NK-92 treated with Interleukin-12 subunit alpha and Interleukin-12 subunit beta, amount 100 ng/mL, for 24 hours (cell line): ENCODE measurements at places on chromosomes 12 and 14.
A peak's percentile ranks its signal among the peaks of the same experiment; 100 is the strongest.

GRCh38 chr12:16198884-16199283 is 78.6 kb downstream of the SLC15A5 start:
- no peak for DNase-seq

GRCh38 chr12:108635997-108636808 is 2.5 kb upstream of the SELPLG start:
- no peak for DNase-seq

DNA sequence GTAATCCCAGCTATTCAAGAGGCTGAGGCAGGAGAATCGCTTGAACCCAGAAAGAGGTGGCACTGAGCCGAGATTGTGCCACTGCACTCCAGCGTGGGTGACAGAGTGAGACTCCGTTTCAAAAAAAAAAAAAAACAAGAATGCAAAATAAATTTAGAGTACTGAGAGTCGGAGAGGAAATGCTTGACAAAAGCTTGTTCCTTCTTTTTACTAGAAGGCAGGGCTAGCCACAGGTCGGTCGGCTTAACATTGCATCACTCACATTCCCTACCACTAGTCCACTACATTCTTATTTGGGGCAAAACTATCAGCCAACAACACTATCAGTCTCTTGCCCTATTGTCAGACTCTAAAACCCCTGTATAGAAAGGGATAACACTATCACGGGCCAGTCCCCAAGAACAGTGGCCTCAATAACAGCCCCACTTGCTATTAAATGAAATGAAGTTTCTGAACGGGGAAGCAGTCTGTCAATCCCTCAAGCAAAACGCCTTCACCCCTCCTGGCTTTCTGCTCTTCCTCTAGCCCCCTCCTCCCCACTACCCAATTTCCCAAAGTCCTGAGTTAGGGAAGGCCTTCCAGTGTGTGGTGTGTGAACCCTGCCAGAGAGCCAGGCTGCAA is 1.0 kb downstream of the RNF41 start:
- no peak for DNase-seq

- peak; percentile 24 for DNase-seq
Measured at GRCh38 chr12:14771651-14772137, 31.6 kb downstream of the WBP11 start.

DNA sequence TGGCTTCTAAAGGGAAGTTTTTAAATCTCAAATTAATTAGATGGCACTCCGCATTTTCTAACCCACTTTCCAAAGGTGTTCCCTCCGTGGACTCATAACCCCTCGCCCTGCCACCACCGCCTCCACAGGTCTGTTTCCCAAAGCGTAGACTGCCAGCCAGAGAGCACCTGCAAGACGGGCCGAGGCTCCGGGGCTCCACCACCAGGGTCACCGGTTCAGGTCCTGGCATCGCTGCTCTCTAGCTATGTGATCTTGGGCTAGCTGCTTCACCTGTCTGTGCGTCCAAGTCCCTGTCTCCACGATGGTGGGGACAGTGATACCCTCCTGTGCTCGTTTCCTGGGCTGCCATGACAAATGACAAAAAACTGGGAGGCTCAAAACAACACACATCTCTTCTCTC is 11.5 kb downstream of the RIMBP2 start:
- no peak for DNase-seq

DNA sequence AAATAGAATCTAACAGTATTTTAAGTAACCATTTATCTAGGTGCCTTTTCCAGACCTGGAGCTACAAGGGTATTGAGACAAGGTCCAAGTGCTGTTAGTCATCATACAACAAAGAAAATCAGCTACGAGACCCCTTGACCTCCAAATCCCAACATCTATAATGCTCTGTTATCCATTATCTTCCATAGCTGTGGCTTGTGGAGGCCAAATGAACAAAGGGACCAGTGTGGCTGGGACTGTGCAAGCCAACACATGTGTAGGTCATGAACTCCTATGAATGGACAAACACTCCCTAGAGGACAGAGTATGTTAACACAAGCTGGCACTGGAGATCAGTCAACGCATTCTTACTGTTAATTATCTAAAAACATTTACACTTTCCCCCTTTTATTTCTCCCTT is 374.5 kb downstream of the EMP1 start:
- DNase-seq = no peak

GRCh38 chr14:61113561-61114225 is 132.6 kb downstream of the SLC38A6 start:
- no peak for DNase-seq

GRCh38 chr12:120702637-120703036 is 7.6 kb upstream of the UNC119B start:
- no peak for DNase-seq

- no peak for DNase-seq
Measured at GRCh38 chr14:18656627-18657026, 55.7 kb downstream of the OR11H12 start.

GRCh38 chr12:69511016-69511415 is 40.8 kb downstream of the FRS2 start:
- no peak for DNase-seq

- no peak for DNase-seq
Measured at GRCh38 chr14:65255029-65255545, 152.8 kb upstream of the MAX start.

DNA sequence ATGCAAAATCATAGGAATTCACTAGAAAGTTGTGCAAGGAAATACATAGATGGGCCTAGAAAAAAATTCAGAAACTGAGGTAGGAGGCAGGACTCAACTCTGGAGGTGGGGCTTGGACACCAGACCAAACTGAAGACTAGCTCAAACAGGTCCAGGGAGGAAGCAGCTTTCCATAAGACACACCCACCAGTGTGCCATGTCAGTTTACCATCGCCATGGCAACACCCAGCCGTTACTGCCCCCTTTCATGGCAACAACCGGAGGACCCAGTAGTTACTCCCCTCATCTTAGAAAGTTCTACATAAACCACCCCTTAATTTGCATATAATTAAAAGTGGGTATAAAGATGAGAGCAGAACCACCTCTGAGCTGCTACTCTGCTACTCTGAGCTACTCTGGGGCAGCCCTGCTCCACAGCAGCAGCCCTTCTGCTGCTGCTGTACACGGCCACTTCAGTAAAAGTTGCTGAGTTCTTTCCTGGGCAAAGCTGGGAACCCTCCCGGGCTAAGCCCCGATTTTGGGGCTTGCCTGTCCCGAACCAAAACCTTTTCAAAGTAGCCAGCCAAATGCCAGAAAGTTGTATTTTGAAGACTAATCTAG is 30.8 kb upstream of the NINJ2 start:
- no peak for DNase-seq

DNA sequence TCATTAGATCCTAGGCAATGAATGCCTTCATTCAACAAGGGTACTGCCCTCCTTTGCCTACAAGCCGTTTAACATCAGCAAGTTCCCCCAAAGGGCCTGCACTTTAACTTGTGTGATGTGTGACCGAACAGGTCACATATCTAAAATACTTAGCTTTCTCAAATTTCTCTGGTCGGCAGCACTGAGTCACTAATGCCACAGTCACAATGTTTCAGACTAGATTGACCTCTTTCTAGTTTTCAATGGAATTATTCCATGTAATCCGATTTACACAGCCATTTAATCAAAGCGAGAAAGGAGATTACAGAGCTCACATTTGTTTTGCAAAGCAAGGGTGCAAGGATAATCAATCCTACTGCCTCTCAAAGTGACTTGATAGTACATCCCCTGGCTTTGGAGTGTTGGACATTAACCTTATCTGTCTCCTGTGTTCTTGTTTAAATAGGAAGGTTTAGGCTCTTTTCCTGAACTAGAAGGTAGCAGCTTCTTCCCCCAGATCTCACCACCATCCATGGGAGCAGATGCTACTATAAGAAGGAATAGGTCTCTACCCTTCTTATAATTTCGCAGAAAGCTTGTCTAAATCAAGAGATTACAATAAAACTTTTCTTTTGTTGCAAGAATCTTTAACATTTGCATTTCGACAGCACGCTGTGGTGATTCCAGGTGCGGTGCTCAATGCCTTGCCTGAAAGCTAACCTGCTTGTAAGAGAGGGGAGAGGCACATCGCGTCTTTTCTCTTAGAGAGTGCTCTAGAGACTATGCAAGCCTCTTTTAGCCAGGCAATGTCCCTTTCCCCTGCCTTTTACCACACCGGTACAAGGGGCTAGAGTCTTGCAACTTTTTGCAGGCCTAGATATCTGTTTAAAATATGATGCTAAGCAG is 1.8 kb downstream of the KITLG start:
- DNase-seq = no peak

- no peak for DNase-seq
Measured at GRCh38 chr14:32524609-32525375, 195.7 kb downstream of the AKAP6 start.

GRCh38 chr12:123106640-123107359 is 44.1 kb downstream of the PITPNM2 start:
- peak; percentile 71 for DNase-seq

GRCh38 chr14:23076785-23077408 is 18.0 kb downstream of the ACIN1 start:
- DNase-seq = no peak

DNA sequence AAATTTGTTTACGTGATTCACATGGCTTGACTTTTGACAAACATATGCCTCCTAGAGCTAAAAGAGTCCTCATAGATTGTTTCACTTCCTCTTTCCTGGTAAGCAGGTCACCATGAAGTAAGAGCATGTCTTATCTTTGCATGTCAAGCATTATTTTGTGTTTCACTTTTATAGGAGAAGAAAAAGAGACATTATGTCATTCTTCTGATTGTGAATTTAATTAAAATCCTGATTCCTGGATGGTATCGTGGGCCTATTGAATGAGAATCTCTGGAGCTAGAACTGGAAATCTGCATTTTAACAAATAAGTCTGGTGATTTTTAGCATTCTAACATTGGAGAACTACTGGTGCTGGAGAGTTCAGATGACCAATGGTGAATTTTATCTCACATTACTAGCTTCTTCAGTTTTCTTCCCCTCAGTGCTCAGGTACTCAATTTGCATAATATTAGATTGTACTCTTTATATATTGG is 218.6 kb upstream of the ATP2B1 start:
- no peak for DNase-seq

DNA sequence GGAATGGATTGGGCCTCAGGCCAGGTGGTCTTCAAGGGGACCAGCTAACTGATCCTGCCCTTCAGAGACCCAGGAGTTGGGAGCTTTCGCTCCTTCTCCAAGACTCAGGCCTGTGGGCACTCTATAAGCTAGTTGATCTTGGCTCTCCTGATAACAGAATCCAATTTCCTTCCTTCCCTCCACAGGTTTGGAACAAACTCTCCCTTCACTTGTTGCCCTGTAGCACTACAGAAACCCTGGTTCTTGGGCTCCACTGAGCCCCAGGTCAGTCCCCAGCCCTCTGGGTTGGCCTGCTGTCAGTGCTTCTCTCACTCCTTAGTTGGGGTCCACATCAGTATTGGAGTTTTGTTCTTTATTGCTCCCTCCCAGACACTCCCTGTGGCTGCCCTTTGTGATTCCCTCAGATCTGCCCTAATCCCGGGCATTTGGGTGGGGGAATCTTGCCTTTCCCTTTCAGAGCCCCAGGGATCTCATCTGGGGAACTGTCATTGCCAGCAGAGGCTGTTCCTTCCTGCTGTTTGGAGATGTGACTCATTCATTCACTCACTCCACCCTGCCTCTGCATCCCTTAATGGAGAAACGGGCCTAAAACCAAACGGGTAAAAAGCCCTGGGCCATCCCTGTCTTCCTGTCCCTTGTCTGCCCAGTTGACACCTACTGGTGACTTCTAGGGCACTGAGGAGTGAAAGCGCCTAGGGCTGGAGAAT is 4.4 kb upstream of the GPD1 start:
- no peak for DNase-seq

DNA sequence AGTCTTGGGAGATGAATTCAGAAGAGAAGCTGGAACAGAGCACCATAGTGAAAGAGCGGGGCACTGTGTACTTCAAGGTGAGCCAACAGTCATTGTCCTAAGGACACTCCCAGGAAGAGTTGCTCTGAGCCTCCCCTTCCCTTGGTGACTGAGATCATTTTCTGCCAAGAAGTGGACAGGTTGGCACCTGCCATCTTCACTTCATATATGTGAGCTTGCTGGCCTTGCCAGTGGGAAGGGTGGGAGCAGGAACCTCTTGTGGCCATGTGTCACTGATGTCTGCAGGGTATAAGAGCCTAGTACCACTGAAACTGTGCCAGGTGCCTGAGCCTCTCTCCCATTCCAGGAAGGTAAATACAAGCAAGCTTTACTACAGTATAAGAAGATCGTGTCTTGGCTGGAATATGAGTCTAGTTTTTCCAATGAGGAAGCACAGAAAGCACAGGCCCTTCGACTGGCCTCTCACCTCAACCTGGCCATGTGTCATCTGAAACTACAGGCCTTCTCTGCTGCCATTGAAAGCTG is 5.3 kb downstream of the FKBP4 start:
- DNase-seq = no peak

DNA sequence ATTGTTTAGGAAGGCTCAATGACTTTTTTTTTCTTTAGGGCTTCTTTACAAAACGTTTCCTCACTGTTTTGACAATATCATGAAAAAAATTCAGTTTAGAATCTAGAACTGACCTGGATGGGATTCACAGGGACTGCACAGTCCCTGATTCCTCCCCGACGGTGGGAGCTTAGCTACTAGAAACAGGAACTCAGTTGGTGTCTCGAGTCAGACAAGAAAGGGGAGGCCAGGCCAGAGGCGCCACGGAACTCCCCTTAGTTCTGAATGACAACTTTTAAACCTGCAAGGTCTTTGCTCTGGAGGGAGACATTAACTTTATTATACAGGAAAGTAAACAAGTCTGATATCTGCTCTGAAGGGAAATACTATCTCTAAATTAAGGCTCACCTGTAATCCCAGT is 45.4 kb upstream of the SRP54 start:
- DNase-seq = no peak

DNA sequence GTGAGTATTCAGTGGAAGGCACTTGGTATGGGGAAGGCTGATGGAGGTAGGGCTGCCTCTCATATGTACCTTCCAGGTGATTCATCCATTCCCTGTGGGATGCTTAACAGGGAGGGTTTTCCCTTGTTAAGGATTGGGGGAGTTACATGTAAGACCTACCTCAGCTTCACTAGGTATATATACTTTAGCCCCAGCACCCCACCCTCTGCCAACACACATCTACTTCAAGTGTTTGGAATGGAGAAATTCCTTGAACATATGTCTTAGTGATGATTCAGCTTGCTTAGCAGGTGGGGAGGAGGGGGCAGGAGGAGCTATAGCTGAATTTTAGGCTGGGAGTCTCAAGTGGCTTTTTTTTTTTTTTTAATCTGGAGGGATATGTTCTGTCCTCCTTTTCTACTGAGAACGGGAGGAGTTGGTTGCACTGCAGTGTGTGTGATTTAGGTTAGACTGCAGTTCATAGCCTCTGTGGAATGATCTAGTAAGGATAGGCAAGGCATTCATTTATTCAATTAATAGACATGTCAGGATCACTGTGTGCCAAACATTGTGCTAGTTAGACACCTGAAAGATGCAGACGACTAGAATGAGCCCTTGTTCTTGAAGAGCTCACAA is 1.7 kb downstream of the PIP4K2C start:
- DNase-seq = no peak

- no peak for DNase-seq
Measured at GRCh38 chr14:21203470-21204166, 47.8 kb upstream of the OR5AU1 start.

DNA sequence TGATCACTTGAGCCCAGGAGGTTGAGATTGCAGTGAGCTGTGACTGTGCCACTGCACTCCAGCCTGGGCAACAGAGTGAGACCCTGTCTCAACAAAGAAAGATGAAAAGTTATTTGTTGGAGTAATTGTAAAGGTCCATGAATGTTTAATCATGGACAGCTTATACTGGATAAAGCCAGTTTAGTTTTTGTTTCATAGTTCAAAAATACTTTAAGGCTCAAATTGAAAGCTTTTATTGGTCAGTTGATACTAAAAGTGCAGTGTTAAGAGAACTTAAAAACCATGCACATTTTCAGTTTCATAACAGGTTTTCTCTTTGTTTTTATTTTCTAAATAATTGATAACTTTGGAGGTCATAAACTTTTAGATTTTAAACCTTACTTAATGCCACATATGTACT is 108.4 kb downstream of the MON2 start:
- no peak for DNase-seq
